ENCODE measurements at places on chromosomes 2 and 18. TPM values are rescaled to one million over a fixed set of nuclear protein-coding genes. Genes with fewer than 3 reads are reported as not detected.

Gene LIMS3
- 0.46 TPM for total RNA-seq

Gene NT5DC4
- total RNA-seq: not detected

Gene SCG2
- total RNA-seq: 4.4 TPM

Gene CIAO1
- total RNA-seq: 71.9 TPM

Gene ABCB11
- not detected for total RNA-seq

Gene ACVR2A
- 14.5 TPM for total RNA-seq

Gene CNDP1
- total RNA-seq: 0.29 TPM

All from H9 (cell line).